Activated CD4-positive, alpha-beta memory T cell treated with anti-CD3 and anti-CD28 coated beads for 36 hours (primary cell): ENCODE measurements at places on chromosomes 5 and 9. TPM values are rescaled to one million over a fixed set of nuclear protein-coding genes. Genes with fewer than 3 reads are reported as not detected.

BASP1 gene
- total RNA-seq: 0.48 TPM

SHOC1 gene
- not detected for total RNA-seq

LCN2 gene
- not detected for total RNA-seq

MUSK gene
- not detected for total RNA-seq

PALM2AKAP2 gene
- total RNA-seq: not detected

TUSC1 gene
- total RNA-seq: not detected

CDC20B gene
- total RNA-seq: not detected

LEAP2 gene
- 1.7 TPM for total RNA-seq

PAX5 gene
- 0.15 TPM for total RNA-seq

OR1N1 gene
- not detected for total RNA-seq

PRRT1B gene
- not detected for total RNA-seq

ESM1 gene
- 0.45 TPM for total RNA-seq

RNF180 gene
- not detected for total RNA-seq

STING1 gene
- 339 TPM for total RNA-seq

TAF1L gene
- total RNA-seq: not detected

NUTM2G gene
- total RNA-seq: not detected

PKD2L2 gene
- not detected for total RNA-seq

ADRA1B gene
- total RNA-seq: not detected

SPATA31D4 gene
- total RNA-seq: not detected

GMCL2 gene
- total RNA-seq: not detected

UQCRQ gene
- total RNA-seq: 565 TPM

TSLP gene
- 0.34 TPM for total RNA-seq

SLC45A2 gene
- not detected for total RNA-seq

LCN1 gene
- total RNA-seq: not detected

RAI14 gene
- 5.4 TPM for total RNA-seq

ZNF366 gene
- not detected for total RNA-seq

OR1Q1 gene
- not detected for total RNA-seq

SLC4A9 gene
- 0.26 TPM for total RNA-seq

GBGT1 gene
- total RNA-seq: 3.6 TPM

NEUROG1 gene
- not detected for total RNA-seq

FOXI1 gene
- total RNA-seq: not detected

GALNT12 gene
- 7.9 TPM for total RNA-seq

HTR4 gene
- total RNA-seq: not detected

EQTN gene
- total RNA-seq: not detected

DMRT3 gene
- total RNA-seq: not detected

OMD gene
- not detected for total RNA-seq

TRAF1 gene
- total RNA-seq: 124 TPM

LHX2 gene
- not detected for total RNA-seq

ROR2 gene
- 0.31 TPM for total RNA-seq

STK10 gene
- 104 TPM for total RNA-seq

ZSWIM6 gene
- 5.5 TPM for total RNA-seq

SLCO6A1 gene
- total RNA-seq: not detected

PIP5K1B gene
- total RNA-seq: 1.6 TPM

JAKMIP2 gene
- total RNA-seq: 0.99 TPM

FGD3 gene
- 41.3 TPM for total RNA-seq

PIK3R1 gene
- total RNA-seq: 35.3 TPM

SLC6A3 gene
- not detected for total RNA-seq

FBXL7 gene
- not detected for total RNA-seq

SPATA31E1 gene
- not detected for total RNA-seq

F12 gene
- total RNA-seq: 5.1 TPM

RANBP3L gene
- not detected for total RNA-seq
